Caki2 (cell line): ENCODE measurements at places on chromosomes 13 and 19. TPM values are rescaled to one million over a fixed set of nuclear protein-coding genes. Genes with fewer than 3 reads are reported as not detected.

CYP2F1 gene
- total RNA-seq = not detected in 2 replicates

- no peak for DNase-seq
These were observed 608 bp downstream of the CCDC8 start for GRCh38 chr19:46412650-46413261.

GRCh38 chr13:38703255-38703654 is 16.4 kb downstream of the FREM2 start:
- no peak for DNase-seq

DNA sequence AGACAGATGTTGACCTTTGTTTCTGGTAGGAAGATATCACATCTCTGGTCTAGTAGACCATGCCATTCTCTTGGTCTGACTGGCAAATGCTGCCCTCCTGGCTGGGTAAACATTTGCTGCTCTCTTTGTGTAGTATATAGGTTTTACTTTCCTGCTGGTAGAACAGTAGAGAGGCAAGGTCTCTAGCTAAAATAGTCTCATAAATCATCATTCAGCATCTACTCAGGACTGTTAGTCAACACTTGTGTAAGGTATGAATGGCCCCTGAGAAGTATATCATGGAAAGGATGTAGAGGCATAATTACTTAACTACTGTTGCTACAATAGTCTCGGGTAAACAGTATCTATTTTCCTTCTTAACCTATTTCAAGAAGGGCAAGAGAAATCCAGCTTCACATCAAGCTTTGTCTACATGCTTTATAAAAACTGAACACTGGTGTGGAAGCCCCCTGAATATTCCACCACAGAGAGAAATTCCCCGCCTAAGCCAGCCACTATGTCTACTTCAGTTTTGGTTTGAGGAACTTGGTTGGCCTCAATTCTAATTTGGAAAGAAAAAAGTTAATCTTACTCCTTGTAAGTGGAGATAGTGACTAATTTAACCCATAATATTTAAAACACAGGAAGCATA is 18.4 kb upstream of the MYCBP2 start:
- no peak for DNase-seq

DNA sequence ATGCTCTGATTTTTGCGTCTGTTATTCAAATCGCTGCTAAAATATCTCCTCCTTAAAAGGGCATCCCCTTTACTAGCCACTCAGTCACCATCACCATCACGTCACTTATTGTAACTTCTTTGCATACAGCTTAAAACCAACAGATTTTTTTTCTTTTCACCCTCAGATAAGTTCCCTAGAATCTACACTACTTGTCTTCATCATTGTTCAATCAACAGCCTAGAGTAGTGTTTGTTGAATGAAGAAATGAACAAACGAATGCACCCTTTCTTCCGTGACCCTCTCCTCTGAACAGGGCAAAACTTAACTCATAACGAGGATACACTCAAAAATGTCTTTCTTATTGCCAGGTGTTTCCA is 1.1 kb upstream of the AKAP11 start:
- DNase-seq = no peak

DNA sequence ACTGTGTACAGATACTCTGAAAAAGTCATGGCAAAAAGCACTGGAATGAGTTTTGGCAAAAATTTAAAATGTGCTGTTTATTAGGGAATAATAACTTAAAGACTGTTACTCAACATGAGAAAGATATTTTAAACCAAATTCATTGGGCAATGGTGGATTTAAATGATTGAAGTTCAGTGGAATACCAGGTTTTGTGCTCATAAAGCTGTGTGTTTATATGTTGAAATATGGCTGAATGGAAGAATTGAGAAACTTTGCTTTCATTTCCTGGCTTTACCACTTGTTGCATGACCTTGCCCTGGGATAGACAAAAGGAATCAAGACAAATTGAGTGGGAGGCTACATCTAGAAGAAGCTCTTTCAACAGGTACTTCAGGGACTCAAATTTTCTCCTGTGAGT is 246.4 kb downstream of the GPC5 start:
- DNase-seq = no peak

LYPD3 gene
- 0.78 and 2.6 TPM in 2 replicates for total RNA-seq

RNF225 gene
- not detected in 2 replicates for total RNA-seq

LRP3 gene
- total RNA-seq = 53.6 and 60.5 TPM in 2 replicates

ZNF444 gene
- 30.9 and 31.3 TPM in 2 replicates for total RNA-seq

GRCh38 chr19:40053491-40053890 is 2.5 kb downstream of the ZNF780B start:
- no peak for DNase-seq

GRCh38 chr13:58782736-58783135 is 1151.2 kb downstream of the PCDH17 start:
- DNase-seq = no peak

- no peak for DNase-seq
These were observed 16.2 kb downstream of the MCF2L start for GRCh38 chr13:112984954-112985802.

ZNF100 gene
- total RNA-seq = 1.7 and 3.4 TPM in 2 replicates

LILRB3 gene
- not detected in 2 replicates for total RNA-seq

DNA sequence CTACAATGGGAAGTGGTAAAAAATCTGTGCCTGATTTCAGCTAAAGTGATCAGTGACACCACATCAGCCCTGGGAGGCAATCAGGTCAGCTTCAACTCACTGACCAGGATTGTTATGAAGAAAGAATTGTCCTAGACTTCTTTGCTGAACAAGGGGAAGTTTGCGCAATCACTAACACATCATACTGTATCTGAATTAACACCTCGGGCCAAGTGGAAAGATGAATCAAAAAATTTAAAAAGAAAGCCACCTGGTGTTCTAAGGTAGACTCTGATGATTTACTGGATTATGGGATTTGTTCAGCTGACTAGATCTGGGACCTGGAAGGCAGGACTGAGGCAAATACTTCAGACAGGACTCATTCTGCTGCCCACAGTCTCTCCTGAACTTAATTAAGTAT is 161.8 kb downstream of the DIAPH3 start:
- no peak for DNase-seq
